ENCODE measurements at places on chromosomes 1 and 21.

DNA sequence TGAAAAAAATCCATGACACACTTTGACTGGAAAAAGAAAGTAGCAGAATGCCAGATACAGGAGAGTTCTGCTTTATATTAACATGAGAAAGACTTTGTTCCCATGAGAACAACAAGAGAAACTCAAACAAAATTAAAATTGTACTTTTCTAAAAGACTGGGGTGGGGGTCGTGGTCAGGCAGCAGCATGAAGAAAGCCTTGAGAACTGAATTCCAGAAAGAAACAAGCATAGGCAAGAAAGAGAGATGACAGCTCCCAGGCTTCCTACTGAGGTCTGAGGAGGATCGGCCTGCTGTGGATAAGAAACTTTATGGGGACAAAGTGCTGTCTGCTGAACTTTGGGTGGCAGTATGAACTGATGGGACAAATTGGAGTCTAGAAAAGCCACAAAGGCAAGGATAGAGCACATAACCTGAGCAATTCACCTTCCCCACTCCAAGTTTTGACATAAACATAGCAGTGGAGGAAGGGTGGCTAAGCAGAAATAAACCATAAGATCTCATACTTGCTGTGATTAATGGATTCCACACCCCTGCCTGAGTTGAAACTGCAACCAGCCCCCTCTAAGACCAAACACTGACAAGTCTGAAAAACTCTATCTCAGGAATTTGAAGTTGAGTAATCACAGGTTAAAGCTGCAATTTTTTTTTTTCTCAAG lies 43.7 kb downstream of the COL6A1 start:
- no peak for DNase-seq

GRCh38 chr1:40143891-40144575 lies 17.2 kb upstream of the RLF start:
- peak; percentile 78 for DNase-seq

- DNase-seq: no peak
These were observed 38.9 kb upstream of the C1orf185 start for GRCh38 chr1:51063121-51063520.

DNA sequence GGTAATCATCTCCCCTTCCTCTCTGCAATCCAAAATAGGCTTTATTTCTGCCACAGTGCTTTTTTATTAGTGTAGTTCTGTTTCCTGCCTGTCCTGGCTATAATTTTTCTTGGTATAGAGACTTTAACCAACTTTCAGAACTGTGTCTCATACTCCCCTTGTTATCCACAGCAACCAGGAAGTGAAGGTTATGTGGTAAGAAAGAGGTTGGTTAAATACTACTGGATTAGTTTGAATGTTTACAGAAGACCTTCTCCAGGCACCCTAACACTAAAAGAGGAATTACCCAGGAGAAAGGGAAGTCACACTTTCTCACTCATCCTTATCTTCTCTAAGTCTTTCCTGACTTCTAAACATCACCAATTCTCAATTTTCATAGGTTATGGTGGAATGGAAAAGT lies 17.8 kb upstream of the TNFSF4 start:
- DNase-seq: no peak

- no peak for DNase-seq
These were observed 36.4 kb downstream of the TTC39A start for GRCh38 chr1:51293898-51294515.

Measured in hematopoietic multipotent progenitor cell treated with erythropoietin and hydrocortisone succinate and interleukin-3 and kit ligand, for 15 days (in vitro differentiated cells).